HL-60 (cell line): ENCODE measurements at places on chromosomes 1 and 21.

DNA sequence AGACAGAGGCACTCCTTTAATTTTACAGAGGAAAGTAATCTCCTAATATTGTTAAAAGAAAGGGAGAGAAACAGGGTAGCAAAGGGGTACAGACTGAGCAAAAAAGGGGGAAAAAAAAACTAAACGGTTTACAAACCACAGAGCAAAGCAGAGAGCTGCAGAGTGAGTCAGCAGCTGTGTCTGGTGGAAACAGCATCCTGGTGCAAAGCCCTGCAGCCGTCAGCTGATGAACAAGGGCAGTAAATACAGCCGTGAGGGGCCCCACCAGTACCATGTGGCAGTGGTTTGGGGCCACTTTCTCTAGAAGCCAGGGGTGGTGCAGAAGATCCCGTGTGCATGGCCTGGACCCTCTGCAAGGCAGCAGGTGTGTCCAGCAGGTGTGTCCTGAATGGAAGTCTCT lies 111.3 kb downstream of the ERG start:
- DNase-seq: peak; percentile 94

DNA sequence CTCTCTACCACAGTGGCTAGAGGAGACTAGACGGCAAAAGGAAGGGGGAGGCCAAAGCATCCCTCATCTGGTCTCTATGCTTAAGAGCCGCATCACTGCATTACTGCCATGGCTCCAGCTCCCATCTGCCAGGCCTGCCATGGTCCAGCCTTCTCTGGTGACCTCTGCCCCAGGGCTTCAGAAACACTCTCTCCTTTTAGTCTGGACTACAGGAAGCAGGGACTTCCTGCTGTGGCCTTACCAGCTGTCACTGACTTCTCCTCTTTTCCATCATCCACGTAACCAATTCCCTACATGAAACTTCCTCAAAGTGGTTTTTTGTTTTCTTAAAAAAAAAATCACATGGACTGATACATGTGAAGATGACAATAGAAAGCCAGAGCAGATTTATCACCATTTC lies 323.1 kb upstream of the NFIA start:
- DNase-seq: no peak

GRCh38 chr1:86396498-86396890 lies 371 bp upstream of the ODF2L start:
- peak; percentile 38 for DNase-seq

- DNase-seq: no peak
Measured at GRCh38 chr1:199585392-199585791, 442.1 kb upstream of the NR5A2 start.

DNA sequence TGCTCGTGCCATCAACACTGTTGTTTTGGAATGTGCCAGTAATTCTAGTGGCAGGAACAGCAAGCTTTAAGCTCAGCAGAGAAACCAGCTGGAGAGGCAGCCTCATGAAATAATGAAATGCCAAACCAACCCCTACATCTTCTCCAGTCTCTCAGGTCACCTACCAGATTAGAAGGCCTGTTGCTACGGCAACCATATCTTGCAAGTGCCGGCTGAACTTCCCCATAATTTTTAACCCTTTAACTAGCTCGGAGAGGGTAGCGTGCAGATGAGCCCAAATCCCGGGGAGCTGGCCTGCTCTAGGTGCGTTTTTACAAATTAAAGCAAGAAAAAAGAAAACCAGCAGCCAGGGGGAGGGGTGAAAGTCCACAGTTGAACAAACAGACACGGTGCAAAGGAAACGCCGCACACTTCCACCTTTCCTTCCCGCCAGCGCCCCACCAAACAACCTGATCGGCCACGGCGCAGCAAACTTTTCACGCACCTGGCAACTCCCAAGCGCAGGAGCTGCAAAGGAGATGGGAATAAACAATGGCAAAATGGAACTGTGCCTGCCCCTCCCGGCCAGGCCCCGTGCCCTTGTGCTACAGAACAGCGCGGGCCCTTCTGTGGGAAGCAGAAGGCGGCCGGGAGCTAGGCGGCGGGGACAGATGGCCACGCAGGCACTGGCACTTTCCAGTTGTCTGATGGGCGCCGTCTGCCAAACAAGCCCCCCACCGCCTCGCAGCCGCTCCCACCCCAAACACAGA lies 50.1 kb downstream of the SSBP3 start:
- DNase-seq: peak; percentile 43
